ENCODE measurements at places on chromosomes 1 and 21.

GRCh38 chr1:239947801-239948200 is 143.9 kb upstream of the FMN2 start:
- no peak for DNase-seq

GRCh38 chr1:115642168-115643072 is 650 bp downstream of the VANGL1 start:
- peak; percentile 25 for DNase-seq

DNA sequence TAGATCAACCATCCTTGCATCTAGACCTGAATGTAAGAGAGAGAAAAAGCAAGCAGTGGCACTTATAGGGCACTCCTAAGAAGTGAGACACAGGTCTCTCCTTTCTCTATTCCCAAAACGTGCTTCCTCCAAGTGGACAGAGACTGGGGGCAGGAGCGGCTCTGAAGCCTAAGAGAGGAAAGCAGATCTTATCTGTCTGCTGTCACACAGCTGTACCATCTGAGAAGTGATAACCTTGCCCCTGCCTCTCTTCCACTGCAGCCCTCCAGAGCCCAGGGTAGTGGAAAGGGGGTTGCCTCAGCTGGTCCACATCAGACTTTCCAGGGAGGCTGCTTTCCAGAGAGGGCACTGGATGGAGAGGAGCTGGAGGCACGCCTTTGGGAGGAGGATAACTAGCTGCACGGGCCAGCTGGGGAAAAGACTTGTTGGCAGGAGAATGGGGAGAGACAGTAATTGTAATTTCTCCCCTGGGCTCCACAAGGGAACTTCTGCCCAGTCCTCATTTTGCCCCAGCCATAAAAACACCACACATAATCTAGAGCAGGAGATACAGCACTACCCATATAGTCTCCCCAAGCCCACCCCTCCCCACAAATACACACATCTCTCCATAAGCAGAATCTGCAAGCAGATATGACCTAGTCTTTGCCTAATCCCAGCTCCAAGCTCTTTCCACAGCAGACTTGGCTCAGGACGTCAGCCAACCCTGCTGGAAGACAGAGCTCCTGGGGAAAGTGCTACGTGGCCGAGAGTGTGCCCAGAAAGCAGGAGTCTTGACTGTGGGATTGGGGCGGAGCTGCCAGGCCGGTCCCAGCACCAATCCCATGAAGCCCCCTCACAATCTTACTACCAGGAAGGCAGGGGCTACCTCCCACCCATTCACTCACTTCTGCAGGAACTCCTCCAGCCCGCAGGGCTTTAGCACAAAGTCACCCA is 31.2 kb downstream of the PIK3C2B start:
- no peak for DNase-seq

DNA sequence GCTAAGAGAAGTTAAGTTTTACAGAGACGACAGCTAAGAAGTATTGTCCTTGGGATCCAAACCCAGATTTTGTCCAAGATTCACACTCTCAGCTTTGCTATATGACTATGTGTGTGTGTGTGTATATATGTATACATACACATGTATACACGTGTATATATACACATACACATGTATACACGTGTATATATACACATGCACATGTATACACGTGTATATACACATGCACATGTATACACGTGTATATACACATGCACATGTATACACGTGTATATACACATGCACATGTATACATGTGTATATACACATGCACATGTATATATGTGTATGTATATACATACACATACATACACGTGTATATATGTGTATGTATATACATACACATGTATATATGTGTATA is 3.9 kb upstream of the CACHD1 start:
- no peak for DNase-seq

DNA sequence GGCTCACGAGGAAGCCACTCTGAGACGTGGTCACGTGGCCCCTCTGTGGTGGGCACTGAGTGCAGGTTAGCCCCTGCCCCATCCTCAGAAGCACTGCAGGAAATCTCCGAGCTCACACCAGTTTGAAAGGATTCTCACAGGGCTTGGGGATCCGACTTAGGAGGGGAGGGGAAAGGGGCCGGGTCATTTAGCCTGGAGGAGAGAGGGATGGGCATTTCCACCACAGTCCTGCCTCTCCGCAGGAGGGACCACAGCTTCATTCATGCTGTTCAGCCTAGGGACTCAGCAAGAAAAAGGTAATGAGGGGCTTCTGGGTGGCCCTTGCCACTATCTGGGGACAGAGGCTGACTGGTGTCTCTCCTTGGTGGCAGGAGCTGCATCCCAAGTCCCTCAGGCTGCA is 126.5 kb downstream of the NPHP4 start:
- no peak for DNase-seq

GRCh38 chr1:10490286-10490970 is 15.7 kb downstream of the PEX14 start:
- DNase-seq: no peak

GRCh38 chr1:40185951-40186864 is 25.0 kb downstream of the RLF start:
- DNase-seq: no peak

GRCh38 chr1:90708236-90708786 is 8.8 kb downstream of the BARHL2 start:
- DNase-seq: no peak

DNA sequence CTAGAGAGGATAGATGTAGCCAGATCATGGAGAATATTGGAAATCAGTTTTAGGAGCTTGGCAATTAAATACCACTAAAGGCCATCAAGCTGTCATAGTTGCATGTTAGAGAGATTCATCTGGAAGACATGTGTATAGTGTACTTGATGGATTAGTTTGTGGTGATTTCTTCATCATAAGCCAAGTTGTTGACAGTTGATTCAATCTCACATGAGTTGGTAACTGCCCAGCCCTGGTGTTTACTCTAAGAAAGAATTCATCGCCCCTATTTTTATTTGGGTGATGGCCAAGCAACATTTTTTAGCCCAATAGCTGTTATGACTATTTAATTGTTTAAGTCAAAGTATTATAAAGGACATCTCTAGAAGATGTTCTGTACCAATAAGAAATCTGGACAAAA is 737.6 kb downstream of the PLA2G4A start:
- no peak for DNase-seq

GRCh38 chr1:20720631-20721091 is 2.9 kb upstream of the KIF17 start:
- no peak for DNase-seq

GRCh38 chr1:20302108-20302471 is 11.4 kb downstream of the VWA5B1 start:
- no peak for DNase-seq

- DNase-seq: no peak
These were observed 144.1 kb upstream of the TNR start for GRCh38 chr1:175887521-175887920.

DNA sequence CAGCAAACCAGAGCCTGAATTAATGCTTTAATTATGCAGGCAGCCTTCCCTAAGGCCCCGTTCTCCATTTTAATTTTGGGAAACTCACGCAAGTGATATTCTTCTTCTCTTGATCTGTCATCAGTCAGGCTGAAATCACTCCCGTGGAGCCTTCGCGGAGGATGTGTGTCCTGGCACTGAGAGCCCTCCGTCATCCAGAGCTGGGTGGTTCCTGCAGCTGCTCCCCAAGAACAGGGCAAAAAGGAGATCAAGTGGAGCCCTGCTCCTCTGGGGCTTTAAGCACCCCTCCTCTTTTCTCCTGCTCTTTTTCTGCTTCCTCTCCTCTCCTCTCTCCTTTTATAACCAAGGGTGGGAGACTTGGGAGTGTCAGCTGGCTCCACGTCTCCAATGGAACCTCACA is 133.2 kb upstream of the CACNA1E start:
- DNase-seq: no peak

- DNase-seq: no peak
These were observed 21.5 kb downstream of the SPATA6 start for GRCh38 chr1:48450505-48450904.

- DNase-seq: no peak
These were observed 41.8 kb downstream of the FLVCR1 start for GRCh38 chr1:212899845-212900244.

DNA sequence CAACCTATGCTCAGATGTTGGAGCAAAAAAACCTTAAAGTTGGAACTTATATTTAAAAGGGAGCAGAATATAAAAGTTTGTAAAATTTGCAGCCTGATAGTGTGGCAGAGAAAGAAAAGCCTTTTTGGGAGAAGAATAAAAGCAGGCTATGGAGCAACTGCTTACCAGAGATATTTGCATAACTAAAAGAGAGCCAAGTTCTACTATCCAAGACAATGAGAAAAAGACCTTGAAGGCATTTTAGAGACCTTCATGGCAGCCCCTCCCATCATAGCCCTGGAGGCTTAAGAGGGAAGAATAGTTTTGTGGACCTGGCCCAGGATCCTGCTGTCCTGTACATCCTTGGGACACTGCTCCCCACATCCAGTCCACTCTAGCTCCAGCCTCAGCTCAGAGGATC is 312.5 kb upstream of the ZRANB2 start:
- DNase-seq: no peak

GRCh38 chr21:31482460-31482859 is 138.4 kb upstream of the TIAM1 start:
- no peak for DNase-seq

GRCh38 chr1:38489844-38490270 is 369.7 kb downstream of the RRAGC start:
- DNase-seq: peak; percentile 25

DNA sequence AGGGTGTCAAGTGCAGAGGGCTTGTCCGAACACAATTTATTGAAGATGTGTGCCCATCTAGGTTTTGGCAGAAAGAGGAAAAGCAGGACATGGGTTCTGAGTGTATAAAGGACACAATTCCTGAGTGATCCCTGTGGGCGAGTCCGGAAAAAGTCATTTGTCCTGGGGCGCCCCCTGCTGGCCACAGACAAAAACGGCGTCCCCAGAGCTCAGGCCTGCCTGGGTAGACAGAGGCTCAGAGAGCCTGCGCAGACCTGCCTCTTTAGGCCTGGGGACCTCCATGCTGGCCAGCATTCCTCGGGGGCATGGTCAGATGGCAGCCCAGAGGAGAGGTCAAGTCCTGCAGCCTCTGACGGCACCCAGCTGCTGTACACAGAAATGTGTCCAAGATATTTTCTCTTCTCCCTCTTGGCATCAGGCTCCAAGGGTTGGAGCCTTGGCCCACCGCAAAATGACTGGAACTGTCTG is 65.5 kb upstream of the LRP8 start:
- DNase-seq: peak; percentile 44

- DNase-seq: no peak
These were observed 41.6 kb downstream of the ABCA4 start for GRCh38 chr1:94079080-94079940.

DNA sequence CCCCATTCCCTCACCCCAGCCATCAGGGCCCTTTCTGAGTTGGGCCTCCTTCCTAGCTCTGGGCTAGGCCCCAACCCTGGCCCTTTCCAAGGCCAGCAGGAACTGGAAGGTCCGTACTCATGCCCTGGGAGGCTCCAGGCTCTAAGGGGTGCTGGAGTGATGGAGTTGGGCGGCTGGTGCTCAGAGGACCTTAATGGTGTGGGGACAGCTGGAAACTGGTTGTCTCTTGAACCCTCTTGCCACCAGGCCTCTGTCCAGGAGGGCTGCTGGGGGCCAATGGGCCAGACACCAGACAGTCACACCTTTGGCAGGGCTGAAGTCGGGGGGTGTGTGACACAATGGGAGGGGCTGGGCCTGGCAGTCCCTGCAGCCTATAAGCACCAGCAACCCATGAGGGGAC is 9.2 kb upstream of the PADI1 start:
- no peak for DNase-seq

GRCh38 chr1:32924881-32925344 is 23.7 kb upstream of the TMEM54 start:
- DNase-seq: no peak

DNA sequence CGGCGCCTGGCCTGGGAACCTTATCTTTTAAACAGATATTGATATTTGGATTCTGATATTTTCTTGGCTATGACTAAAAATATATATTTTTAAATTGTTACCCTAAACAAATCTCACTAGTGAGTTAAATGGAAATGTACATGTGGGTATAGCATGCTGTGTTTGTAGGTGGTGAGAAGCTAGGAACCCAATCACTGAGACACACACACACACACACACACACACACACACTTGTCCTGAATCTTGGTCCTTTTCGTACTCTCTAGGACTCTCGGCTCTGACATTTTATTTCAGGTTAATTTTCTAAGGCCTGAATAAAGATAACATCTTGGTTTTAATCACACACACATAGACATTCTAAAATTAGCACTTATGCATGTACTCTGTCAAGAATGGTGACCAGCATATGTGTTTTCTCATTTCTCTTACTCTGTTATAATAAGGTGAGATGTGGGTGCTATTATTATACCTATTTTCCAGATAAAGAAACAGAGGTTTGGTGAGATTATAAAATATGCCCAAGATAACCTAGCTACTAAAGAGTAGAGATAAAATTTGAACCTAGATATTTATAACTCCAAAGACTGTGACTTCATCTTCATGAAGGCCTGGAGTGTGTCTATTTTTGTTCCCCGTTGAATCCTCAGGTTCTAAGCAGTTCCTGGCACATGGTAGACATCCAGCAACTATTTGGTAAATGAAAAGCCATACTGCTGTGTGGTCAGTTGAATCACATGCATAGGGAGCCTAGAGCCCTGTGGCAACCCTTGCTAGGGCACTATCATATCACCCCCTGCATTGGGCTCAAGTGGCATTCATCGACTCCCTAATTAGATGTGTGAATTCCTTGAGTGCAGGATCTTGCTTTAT is 85.0 kb upstream of the RAB3GAP2 start:
- no peak for DNase-seq

GRCh38 chr21:42651515-42652401 is 1.7 kb upstream of the PDE9A start:
- no peak for DNase-seq

GRCh38 chr21:45593162-45594022 is 50.1 kb upstream of the PCBP3 start:
- no peak for DNase-seq

GRCh38 chr1:164971391-164971790 is 385.1 kb downstream of the LMX1A start:
- DNase-seq: no peak

GRCh38 chr1:80534606-80535360 is 1266.0 kb upstream of the ADGRL2 start:
- DNase-seq: no peak

- peak; percentile 35 for DNase-seq
These were observed 19.4 kb downstream of the ENO1 start for GRCh38 chr1:8858888-8859706.

DNA sequence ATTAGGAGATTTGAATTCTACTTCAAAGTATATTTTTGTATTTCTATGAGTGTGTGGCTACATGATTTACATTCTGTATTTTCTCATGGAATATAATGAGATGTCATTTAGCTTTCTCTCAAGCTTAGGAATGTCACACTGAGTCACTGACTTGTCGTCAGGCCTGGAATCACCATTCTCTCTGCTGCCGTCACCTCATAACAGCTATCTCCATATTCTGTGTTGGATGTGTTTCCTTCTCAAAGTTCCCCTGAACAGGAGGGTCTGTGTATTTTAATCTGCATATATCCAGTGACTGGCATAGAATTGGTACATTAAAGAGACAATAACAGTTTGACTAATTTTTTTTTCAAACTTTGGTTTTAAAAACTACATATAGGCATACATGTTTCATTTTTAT is 35.9 kb downstream of the LYPLAL1 start:
- DNase-seq: no peak

Measured in CD4-positive, alpha-beta T cell treated with Interferon gamma for 1 hour (primary cell).